ENCODE measurements at places on chromosomes 16 and 17.

DNA sequence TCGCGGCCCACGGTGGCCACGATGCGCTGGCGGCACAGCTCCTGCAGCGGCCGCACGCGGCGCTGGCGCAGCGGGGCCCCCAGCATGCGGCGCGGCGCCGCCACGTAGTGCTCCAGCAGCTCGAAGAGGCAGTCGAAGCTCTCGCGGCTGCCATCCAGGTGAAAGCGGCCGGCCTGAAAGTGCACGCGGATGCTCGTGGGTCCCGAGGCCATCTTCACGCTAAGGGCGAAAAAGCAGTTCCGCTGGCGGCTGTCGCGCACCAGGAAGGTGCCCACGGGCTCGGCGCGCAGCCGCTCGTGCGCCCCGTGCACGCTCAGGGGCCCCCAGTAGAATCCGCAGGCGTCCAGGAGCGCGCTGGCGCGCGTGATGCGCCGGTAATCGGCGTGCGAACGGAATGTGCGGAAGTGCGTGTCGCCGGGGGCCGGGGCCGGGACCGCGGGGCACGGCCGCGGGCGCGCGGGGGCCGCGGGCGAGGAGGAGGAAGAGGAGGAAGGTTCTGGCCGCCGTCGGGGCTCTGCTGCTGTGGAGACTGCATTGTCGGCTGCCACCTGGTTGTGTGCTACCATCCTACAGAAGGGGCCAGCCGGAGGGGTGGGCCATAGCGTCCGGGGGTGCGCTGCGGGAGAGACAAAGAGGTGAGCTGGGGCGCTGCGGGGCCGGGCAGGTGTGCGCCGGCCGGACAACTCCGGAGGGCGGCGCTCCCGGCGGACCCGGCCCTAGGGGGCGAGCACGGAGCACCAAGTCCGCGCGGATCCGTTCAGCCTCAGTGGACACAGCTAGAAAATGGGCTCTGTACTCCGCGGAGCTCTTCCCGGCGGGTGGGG is 879 bp downstream of the SOCS1 start:
- peak; percentile 66 for DNase-seq

- no peak for DNase-seq
Measured at GRCh38 chr16:19666477-19666876, 51.5 kb downstream of the KNOP1 start.

DNA sequence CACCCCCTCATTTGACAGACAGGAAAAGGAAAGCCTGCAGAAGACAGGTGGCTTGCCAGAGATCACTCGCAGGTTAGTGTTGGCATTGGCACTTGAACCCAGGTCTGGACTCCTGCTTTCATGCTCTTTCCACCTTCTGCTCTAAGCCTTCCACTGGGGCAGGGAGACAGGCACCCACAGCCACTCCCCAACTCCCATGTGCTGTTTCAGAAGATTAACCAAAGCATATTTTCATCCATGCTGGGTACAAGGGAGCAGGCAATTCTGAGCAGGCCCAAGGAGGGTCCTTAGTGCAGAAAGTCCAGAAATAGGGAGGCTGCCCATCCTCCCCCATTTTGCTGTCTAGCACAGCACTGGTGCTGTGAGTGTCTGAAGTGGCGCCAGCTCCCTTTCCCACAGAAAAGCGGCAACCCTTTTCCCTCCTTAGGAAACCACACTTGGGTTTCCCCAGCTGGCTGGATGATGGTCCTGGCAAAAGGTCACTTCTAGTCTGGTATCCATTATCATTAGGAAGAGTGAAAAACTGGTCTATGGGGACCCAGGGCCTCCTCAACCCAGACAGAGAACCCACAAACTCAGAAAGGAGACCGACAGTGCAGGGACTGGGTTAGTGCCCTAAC is 2.0 kb upstream of the CAVIN1 start:
- DNase-seq: no peak

GRCh38 chr17:44076716-44077594 is 6.4 kb downstream of the G6PC3 start:
- no peak for DNase-seq

DNA sequence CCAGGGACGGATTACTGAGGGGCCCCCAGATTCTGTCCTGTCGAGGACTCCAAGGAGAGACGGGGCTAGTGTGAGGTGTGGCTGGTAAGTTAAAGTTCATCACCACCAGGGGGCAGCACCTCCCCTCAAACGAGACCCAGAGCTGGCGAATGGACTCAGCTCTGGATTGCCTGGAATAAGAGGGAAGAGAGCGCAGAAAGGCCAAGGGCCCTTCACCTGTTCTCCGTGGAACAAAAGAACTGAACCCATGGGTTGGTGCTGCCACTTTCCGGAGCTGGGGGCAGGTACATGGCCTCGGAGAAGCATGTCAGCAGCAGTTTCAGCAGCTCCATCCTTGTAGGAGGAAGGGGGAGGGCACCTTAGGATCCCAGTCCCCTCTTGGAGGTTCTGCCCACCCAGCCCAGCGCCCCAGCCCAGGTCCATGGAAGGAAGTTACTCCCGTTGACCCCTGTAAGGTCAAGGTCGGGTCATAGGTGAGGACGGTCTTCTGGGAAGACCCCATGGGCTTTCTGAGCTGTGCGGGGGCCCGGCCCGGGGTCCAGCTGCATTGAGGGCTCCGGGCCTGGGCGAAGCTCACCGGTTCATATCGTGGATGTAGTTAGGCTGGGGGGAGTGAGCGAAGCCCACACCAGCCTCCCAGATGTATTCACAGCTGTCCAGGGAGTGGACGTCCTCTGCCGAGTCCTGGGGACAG is 10.8 kb downstream of the HID1 start:
- peak; percentile 84 for DNase-seq

DNA sequence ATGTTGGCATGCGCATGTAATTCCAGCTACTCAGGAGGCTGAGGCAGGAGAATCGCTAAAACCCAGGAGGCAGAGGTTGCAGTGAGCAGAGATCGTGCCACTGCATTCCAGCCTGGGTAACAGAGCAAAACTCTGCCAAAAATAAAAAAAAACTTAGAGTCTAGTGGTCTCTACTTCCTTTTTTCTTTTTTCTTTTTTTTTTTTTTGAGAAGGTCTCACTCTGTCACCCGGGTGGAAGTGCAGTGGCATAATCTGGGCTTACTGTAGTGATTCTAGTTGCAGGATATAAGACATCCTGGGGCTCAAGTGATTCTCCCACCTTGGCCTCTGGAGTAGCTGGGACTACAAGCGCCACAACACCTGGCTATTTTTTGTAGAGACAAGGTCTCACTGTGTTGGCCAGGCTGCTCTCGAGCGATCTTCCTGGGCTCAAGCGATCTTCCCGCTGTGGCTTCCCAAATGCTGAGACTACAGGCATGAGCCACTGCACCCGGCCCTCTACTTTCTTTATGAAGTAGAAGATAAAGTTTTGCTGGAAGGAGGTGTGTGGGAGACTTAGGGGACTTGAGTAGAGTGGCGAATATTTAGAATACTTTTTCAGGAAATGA is 47.9 kb upstream of the TAOK1 start:
- no peak for DNase-seq

DNA sequence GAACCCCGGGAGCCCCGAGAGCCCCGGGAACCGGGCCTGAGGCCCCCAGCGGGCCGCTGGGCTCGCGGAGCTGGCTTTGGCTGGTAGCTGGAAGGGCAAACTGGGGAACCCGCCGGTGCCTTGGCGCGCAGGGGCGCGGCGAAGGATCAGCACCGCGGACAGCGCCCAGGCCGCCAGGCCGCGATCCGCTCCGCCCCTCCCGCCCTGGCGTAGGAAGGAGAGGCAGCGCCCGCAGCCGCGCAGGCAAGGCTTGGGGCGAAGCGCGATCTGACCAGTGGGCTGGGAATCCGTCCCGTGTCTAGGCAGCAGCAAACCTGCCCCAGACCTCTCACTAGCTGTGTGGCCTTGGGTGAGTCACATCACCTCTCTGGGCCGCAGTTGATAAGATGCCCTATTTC is 331 bp upstream of the CCDC92B start:
- DNase-seq: peak; percentile 61

GRCh38 chr17:19756546-19756945 is 8.4 kb upstream of the ALDH3A1 start:
- no peak for DNase-seq

- no peak for DNase-seq
Measured at GRCh38 chr16:11691771-11692170, 23.5 kb downstream of the SNN start.

GRCh38 chr16:72689851-72690250 is 358.1 kb downstream of the ZFHX3 start:
- no peak for DNase-seq

DNA sequence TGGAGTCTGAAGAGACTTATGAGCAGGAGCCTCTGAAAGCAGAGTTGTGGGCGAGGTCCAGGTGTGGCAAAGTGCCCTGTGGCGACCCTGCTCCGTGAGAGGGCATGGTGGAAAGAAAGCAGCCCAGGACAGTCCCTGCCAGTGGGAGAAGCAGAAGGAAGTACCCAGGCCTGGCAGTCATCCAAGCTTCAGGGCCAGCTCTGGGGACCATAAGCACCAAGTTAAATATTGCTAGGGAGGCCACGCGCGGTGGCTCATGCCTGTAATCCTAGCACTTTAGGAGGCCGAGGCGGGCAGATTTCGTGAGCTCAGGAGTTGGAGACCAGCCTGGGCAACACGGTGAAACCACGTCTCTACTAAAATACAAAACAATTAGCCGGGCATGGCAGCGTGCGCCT is 4.9 kb upstream of the ASGR1 start:
- no peak for DNase-seq

- peak; percentile 23 for DNase-seq
Measured at GRCh38 chr16:66961914-66962313, 848 bp downstream of the CES3 start.

- no peak for DNase-seq
Measured at GRCh38 chr16:66263973-66264310, 102.5 kb upstream of the CDH5 start.

DNA sequence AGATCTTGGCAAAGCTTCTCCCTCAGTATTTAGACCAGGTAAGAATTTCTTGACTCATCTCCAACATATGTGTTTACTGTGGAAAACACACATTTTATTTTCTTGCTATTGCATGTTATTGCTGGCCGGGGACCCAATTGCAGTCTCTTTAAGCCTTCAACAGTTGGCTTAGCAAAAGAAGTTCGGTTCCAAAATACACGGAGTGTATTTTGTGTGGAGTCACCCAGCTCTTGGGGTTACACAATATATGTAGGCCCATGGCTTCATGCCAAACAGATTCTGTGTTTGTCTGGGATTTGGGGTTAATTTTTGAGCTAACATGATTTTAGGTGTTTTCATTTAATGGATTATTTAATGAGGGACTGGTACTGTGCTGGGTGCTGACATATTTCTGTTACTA is 4.0 kb downstream of the ALDH3A2 start:
- DNase-seq: no peak

GRCh38 chr17:30969989-30970830 is 629 bp upstream of the RNF135 start:
- DNase-seq: no peak

- peak; percentile 24 for DNase-seq
Measured at GRCh38 chr17:51147650-51148049, 5.7 kb upstream of the NME1 start.

DNA sequence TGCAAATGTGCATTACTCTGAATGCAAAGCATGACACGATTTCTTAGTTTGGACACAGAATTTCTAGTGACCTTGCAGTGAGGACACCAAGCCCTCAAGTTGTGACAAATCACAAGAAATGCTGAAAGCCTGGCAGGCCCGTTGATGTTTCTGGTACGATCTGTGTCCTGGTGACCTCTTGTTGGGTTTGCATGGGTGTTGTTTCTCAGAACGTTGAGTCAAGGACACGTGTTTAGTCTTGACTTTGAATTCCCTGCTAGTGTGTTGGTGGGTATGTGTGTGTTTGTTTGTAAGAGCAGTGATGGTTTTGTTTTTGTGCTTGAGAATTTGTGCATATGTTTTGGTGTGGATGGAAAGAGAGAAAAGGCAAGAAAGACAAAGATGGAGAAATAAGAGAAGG is 37.8 kb upstream of the MAF start:
- DNase-seq: no peak

DNA sequence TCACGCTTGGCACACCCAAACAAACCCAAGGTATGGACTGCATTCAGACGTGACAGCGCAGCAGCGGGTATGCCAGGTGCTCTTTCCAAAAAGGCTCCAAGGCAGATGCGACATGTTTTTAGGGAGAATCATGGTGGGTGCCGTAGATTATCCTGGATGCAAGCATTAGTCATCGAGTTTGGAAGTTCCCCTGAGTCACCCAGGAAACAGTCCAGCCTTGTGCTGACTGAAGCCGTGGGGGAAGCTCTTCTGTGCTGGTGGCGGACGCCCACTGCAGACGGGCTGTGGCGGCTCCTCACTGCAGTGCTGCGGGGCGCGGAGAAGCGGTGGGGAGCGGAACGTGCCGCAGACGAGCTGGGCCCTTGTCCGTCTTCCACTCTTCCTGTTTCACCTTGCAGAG is 13.9 kb downstream of the JPT2 start:
- no peak for DNase-seq

DNA sequence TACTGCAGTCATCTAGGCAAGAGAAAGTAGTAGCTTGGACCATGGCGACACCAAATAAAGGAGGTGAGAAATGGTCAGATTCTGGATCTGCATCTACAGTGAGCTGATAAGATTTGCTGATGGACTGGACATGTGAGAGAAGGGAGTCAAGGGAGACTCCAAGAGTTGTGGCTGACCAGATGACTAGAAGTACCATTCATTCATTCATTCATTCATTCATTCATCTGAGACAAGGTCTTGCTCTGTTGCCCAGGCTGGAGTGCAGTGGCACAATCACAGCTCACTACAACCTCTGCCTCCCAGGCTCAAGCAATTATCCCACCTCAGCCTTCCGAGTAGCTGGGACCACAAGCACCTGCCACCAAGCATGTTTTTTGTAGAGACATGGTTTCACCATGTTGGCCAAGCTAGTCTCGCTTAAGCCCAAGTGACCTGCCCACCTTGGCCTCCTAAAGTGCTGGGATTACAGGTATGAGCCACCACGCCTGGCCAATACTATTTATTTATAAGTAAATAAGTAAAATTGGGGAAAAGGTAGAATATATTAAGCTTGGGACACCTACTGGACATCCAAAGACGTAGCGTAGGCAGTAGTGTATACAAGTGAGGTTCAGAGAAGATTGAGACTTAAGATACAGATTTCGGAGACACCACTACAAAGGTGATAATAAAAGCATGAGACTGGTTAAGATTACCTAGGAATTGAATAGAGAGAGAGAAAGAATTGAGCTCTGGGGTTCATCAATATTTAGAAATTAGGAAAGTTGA is 15.7 kb upstream of the RNF43 start:
- no peak for DNase-seq

GRCh38 chr17:54770836-54771235 is 129.8 kb upstream of the TOM1L1 start:
- no peak for DNase-seq

DNA sequence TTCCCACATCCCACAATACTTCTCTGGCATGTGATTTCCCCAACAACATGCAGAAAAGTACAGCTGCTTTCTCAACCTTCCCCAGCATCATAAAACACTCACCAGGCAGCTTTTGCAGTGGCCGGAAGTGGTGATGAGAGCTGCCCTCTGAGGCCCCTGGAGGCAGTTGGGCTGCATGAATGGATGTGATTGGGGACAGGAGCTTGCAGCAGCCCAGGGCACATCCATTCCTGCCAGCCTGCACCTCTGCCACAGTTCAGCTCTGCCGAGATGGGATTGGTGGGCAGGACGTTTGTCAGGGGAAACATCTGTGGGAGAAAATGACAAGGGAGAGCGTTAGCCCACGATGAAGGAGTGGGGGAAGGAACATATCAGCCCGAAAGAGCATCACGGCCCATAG is 19.8 kb downstream of the NUBP1 start:
- no peak for DNase-seq
